ENCODE measurements at places on chromosomes 1 and 21.

GRCh38 chr1:15966081-15966955, 9.6 kb downstream of the ZBTB17 start:
- no peak for DNase-seq

- no peak for DNase-seq
Observed at GRCh38 chr1:4657960-4658541, 3.6 kb downstream of the AJAP1 start.

GRCh38 chr1:64167176-64167575, 36.2 kb upstream of the UBE2U start:
- DNase-seq = no peak

DNA sequence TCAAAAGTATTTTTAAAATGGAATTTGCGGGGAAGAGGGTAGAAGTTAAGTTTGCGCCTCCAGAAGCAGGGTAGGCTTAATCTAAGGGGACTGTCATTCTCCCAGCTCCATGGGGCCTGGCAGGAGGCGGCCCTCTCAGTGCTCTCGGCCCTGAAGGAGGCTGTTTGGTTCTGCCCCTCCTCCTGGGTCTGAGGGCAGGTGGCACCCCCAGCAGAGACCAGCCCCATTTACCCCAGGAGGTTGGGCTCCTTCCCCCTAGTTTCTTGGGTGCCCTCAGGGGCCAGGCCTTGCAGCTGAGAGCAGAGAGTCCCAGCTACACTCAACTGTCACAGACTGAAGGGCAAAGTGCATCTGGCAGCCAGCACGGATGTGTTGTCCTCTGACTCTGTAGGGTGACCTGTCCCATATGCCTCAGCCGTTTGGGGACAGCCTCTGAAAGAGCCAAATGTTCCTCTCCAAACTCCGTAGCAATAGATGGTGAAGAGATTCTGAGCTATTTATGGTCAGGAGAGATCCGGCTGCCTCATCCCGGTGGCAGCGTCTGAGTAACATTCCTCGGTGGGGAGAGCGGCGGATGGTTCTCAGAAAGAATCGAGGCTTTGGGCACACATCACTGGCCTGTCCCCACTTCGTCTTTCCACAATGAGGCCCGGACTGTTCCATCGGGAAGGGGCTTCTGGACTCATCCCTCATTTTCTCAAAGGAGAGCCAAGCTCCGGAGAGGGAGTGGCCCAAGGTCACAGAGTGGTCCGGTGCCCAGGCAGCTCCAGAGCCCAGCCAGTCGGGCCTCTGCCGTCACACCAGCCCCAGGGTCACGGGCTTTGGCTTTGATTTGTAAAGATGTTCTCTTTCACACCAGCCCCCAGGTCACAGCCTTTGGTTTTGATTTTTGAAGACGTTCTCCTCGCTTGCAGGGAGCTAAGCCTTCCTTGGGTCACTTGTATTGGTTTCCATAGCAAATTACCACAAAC, 424.2 kb upstream of the VAMP3 start:
- DNase-seq = no peak

- no peak for DNase-seq
Observed at GRCh38 chr1:203176273-203177035, 828 bp upstream of the MYBPH start.

DNA sequence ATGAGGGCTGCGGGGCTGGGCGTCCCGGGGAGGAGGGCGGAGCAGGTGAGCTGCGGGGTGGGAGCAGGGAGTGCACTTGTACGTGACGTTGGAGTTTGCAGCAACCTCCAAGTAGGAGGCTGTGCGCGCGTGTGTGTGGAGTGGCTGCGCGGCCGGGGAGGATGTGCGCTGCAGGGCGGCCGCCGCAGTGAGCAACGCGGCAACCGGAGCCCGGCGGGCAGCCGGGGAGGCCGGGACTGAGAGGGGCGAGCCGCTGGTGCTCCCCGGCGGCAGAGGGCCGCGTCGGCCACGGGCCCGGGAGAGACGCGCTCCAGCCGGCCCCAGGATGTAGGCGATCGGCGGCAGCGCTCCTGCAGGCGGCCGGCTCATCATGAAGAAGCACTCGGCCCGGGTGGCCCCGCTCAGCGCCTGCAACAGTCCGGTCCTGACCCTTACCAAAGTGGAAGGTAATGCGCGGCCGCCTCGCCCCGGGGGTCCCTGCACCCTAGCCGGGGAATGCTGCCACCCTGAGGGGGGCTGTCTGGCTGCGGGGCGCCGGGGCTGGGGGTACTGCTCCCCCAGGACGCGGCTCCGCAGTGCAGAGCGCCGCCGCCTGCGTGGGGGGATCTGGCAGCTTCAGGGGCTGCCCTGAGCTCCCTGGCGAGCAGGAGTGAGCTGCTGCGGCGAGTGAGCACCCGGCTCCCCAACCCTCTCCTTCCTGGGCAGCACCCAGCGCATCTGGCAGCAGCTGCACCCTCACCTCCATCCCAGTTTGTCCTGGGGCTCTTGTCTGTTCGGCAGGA, 158.9 kb upstream of the COA6 start:
- peak; percentile 28 for DNase-seq

DNA sequence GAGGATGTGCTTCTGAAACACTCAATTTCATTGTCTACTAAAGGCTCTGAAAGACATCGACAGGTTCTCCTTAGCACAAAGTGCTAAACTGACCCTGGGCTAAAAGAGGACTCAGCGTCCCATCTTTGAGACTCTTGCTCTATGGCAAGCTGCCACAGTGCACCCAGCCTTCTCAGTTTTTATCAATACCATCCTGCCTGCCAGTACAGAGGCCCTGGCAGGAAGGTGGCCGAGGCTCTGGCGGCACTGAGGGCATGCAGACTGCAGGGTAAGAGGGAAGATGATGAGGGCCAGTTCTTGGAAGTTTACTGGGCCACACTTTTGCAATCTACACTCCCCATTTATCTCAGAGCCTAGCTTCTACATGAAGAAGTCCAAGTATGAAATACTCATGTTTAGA, 5.3 kb downstream of the OLFML2B start:
- DNase-seq = no peak

- no peak for DNase-seq
Observed at GRCh38 chr1:76083189-76083588, 8.6 kb downstream of the ST6GALNAC3 start.

- DNase-seq = no peak
Observed at GRCh38 chr1:115725600-115725999, 42.9 kb downstream of the CASQ2 start.

- DNase-seq = no peak
Observed at GRCh38 chr1:153548722-153549688, at the start of gene S100A3. TSS of gene S100A3 (minus strand) at chr1:153549258. CDS start at chr1:153548485, 773 bp downstream.

DNA sequence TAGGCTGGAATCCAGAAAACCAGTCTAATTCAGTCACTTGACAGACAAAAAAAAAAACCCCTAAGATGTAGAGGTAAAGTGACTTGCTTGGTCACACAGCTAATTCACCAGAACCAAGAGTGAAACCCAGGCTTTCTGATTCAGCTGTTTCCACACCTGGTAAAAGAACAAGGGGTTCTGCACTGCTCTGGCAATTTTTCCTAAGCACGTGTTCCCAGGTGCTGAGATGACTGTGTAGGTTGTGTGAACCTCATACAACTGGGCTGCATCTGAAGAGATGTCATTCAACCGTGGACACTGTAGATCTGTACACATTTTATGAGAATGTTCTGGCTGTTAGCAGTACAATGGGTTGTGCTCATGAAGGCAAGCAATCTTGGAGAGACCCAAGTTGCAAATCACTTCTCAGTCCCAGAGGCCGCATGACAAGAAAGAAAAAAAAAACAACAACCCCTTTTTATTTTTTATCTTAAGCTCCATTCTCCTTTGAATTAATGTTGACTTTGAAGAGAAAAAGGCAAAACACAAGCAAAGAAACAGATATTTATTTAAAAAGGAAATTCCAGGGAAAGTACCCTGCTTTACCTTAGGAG, 95.4 kb downstream of the INTS7 start:
- DNase-seq = no peak

- no peak for DNase-seq
Observed at GRCh38 chr1:222097588-222097987, 355.7 kb upstream of the DUSP10 start.

GRCh38 chr1:181680871-181681270, 197.6 kb downstream of the CACNA1E start:
- no peak for DNase-seq

GRCh38 chr1:157091186-157091585, 8.4 kb downstream of the ETV3L start:
- DNase-seq = no peak

DNA sequence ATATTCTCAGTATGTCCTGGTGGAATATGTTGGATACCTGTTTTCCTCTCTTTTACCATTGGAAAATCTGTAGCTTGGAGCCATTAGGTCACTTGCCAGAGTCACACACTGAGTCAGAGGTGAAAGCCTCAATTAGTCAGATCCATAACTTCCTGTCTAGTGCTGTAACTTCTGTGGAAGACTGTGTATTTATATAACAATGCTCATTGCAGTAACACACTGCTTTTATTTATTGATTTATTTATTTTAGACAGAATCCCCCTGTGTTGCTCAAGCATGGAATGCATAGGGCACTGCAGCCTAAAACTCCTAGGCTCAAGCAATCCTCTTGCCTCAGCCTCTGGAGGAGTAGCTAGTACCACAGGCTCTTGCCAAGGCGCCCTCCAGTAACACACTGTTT, 1.3 kb upstream of the DOCK7 start:
- DNase-seq = no peak

GRCh38 chr21:14366998-14367397, 15.9 kb downstream of the HSPA13 start:
- DNase-seq = no peak

- DNase-seq = no peak
Observed at GRCh38 chr1:239758756-239759155, 332.9 kb upstream of the FMN2 start.

DNA sequence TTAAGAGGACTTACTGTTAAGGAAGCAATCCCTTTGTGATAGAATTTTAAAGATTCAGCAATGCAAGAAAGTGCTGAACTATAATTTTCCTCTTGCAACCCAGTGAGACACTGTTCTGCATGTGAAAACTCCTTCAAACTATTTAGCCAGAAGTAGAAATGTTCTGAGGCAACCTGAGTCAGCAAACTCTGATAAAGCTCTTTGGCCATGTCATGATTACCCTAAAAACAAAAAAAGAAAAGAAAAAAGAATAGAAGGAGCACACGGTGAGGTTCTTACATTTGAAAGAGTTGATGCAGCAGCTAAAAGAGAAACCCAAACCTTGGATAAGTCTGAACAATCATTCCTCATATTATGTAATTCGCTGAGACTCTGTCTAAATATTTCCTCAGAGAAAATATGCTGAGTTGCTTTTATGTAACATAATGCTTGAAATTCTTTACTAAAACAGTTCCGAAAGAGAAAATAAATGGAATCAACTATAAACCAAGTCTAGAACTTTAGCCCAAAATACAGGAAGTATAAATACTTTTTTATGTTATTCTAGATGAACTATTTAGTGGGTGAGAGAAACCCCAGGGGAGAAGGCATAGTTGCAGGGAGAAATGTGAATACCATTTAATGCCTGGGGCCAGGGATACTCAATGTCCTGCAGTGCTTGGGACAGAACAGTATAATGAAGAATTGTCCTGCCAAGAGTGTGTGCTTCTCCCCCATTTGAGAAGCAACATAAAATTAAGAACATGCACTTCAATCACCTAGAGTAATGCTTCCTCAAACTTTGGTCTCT, 60.0 kb downstream of the INTS7 start:
- no peak for DNase-seq

DNA sequence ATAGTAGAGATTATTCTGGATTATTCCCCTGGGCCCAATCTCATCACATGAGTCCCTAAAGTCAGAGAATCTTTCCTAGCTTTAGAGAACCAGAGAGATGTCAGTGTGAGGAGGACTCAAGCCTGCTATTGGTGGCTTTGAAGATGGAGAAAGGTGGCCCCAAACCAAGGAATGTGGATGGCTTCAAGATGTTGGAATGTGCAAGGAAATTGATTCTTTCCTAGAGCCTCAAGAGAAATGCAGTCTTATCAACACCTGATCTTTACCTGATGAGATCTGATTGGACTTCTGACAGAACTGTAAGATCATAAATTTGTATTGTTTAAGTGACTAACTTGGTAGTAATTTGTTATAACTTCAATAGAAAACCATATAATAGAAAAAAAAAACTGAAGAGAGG, 51.0 kb downstream of the NME7 start:
- DNase-seq = no peak

DNA sequence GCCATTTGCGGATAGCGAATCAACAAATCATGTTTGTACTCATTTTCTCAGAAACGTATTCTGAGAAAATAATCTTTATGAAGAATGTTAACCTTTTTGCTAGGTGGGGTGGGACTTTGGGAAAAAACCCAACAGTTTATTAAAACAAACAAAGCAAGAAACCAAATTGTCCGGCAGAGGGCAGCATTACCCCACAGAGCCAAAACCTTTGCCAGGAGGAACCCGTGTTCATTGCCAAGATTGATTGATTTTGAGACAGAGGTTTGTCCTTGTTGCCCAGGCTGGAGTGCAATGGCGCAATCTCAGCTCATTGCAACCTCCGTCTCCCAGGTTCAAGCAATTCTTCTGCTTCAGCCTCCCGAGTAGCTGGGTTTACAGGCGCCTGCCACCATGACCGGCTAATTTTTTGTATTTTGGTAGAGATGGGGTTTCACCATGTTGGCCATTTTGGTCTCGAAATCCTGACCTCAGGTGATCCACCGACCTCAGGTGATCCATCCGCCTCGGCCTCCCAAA, 70.8 kb upstream of the RHOU start:
- peak; percentile 82 for DNase-seq

DNA sequence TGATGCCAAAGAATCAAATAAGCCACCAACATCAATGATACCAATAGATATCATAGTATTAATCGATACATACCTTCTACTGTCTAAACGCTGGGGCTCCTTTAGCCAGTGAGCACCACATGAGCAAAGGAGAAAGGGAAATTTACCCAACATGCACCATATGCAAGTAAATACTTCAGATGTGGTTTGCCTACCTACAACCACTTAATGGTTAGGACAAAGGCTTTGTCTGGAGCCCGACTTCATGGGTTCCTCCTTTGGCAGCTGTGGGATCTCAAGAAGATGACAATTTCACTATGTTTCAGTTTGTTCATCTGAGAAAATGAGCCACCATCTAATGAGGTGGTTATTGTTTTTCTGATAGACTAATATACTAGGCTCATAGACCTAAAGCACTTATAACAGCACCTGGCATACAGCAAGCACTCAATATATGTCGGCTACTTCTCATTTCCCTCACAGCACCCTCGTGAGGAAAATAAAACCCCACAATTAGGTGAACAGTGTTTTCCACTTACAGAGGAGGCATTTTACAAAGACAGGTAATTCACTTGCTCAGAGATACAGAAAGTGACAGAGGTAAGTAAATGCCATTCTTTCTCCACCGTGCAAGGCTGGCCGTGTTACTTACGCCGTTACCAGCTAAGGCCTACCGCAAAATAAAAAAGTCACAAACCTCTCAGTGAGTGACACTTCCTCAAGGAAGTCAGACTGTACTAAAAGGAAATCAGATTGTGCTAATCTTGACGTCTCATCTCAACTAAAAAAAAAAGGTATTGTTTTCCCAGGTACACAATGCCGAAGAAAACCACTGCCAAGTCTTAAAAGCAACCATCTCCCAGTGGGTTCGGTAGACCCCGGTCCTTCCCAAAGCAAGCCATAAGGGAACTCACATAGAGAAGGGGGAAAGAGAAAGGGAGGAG, 1.6 kb downstream of the TTC13 start:
- DNase-seq = no peak

GRCh38 chr1:100868364-100868995, 26.2 kb downstream of the EXTL2 start:
- peak; percentile 8 for DNase-seq
